ENCODE measurements at places on chromosomes 16 and 17.

- no peak for DNase-seq
Observed at GRCh38 chr16:56424404-56424764, 961 bp downstream of the AMFR start.

DNA sequence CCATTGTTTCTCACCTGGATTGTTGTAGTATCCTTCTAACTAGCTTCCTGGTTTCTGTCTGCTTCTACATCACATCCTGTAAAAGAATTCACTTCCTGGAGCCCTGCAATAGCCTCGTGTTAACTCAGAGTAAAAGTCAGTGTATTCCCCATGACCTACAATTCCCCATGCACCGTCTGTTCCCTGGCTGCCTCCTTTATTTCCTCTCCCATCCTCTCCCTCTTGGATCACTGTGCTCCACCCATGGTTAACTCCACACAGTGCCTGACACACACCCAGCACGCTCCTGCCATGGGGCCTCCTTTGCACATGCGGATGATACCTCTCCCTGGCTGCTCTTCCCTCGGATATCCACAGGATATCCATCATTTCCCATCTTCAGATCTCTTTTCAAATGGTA lies 301.4 kb upstream of the IRX3 start:
- no peak for DNase-seq

GRCh38 chr17:48799069-48799723 lies 17.8 kb downstream of the TTLL6 start:
- DNase-seq: no peak

- no peak for DNase-seq
Observed at GRCh38 chr16:28112908-28113307, 49.4 kb upstream of the GSG1L start.

DNA sequence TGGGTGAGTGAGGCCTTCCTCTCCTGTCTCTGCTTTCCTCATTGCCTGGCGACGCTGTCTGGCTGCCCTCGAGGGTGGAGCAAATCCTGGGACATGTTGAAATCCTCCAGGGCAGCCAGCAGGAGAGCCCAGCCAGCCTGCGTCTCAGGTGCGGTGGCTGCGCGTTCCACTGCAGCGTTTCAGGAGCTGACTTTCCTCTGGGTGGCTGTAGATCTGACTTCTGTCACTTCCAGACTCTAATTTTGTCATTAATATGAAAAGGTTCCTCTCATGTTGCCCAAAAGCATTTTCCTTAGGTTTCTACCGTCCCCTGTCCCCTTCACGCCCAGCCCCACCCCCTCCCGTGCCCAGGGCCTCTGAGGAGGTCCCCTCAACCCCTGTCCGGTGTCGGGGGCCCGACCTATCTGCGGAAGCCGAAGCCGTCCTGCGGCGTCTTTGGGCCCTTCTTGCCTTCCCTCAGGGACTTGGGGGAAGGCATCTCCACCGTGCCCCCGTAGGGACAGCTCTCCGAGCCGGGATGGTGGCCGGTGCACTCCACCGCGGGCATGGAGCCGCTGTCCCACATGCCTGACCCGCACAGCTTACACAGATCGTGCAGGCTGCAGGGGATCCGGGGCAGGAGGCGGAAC lies 95.1 kb downstream of the TBC1D16 start:
- no peak for DNase-seq

DNA sequence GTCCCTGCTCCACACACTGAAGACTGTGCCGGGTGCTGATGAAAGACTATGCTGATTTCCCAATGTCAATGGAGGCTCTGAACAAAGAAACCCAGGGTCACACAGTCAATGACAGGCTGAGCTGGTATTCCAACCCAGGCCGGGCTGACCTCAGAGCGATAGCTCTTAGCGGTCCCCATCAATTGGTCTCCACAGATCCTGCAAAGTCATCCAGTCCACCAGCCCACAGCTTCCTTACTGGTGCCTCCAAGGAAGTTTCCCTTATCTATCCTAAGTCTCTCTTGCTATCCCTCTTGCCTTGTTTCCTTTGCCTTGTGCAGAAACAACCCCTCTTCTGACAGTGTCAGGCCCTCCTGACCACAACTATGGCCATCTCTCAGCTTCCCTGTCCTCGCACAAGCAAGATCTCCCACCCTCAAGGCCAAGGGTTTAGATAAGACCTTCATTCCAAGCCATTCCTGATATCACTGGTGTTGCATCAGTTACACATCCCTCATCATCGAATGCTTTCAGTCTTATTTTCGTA lies 52.7 kb upstream of the KSR1 start:
- DNase-seq: no peak

DNA sequence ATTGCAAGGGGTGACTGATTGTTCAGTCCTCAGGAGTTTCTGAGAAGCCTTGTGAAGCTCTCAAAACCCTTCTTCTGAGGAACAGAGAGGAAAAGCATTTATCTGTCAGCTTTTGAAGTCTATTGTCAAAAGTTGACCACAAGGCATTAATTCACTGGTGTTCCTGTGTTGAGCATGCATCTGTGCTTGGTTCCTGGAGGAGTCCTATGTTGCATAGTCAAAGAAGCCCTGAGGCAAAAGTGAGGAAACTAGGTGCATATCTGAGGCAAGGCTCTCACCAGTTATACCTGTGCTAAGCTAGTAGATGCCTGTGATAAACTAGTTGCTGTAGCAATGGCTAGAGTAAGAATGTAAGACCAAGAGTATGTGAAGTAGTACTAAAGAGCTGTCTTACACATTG lies 1.8 kb upstream of the HEATR6 start:
- no peak for DNase-seq

GRCh38 chr17:57861000-57861789 lies 11.4 kb upstream of the MRPS23 start:
- DNase-seq: peak; percentile 44

GRCh38 chr16:6797223-6797622 lies 535.4 kb upstream of the RBFOX1 start:
- DNase-seq: no peak

DNA sequence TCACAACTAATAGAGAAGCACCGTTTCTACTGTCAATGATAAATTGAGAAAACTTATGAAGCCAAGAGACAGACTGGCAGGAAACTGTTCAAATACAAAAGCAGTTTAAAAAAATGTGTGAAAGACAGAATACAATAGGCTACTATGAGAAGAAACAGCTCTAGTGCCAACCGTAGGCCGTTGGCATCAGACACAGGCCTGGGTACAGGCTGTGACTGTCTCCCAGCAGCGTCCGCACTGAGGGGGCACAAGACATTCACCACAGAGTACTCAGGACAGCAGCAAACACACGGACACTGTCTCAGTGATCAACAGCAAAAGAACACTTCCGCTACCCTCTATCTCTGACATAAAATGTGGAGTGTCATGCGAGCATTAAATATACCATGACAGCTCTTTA lies 7.8 kb upstream of the C1QBP start:
- DNase-seq: no peak

DNA sequence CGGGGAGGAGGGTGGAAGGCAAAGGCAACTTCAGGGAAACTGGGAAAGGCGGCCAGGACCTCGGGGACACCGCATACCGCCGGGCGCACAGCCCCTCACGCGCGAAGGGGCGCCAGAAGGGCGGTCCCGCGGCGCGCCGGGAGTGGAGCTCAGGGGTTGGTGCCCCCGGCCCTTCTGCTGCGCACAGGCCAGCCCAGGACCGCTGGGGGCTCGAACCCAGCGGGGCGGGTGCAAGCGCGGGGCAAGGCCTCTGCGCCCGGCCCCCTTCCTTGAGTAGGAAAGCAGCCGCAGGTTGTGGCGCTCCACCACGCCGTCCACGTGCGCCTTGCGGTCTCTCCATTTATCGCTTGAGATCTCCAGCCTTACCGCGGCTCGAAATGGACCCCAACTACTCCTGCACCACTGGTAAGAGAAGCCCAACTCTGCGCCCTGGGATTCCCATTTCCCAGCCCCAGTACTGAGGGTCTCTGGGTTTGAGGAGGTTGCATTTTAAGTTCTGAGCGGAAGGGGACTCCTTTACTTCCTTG lies 3.0 kb upstream of the MT1A start:
- DNase-seq: no peak

- no peak for DNase-seq
Observed at GRCh38 chr17:67183531-67183930, 61.5 kb downstream of the HELZ start.

DNA sequence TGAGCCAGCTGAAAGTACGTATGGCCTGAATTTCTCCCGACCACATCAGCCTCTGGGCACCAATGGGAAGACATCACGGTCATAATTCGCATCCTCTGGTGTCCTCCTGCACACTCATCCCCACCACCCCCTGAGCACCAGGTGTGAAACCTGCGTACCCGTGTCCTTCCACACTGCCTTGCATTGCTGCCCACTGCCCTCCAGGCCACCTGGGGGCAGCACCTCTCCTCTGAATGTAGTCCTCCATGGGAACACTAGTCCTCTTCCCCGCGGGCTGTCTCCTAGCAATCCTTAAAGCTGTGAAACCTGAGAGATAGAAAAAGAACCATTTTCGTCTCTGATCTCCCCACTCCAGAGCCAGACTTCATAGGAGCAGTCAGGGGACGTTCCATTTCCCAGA lies 125.5 kb downstream of the ZNF18 start:
- no peak for DNase-seq

GRCh38 chr17:42562388-42563142 lies 617 bp downstream of the COASY start:
- DNase-seq: no peak

DNA sequence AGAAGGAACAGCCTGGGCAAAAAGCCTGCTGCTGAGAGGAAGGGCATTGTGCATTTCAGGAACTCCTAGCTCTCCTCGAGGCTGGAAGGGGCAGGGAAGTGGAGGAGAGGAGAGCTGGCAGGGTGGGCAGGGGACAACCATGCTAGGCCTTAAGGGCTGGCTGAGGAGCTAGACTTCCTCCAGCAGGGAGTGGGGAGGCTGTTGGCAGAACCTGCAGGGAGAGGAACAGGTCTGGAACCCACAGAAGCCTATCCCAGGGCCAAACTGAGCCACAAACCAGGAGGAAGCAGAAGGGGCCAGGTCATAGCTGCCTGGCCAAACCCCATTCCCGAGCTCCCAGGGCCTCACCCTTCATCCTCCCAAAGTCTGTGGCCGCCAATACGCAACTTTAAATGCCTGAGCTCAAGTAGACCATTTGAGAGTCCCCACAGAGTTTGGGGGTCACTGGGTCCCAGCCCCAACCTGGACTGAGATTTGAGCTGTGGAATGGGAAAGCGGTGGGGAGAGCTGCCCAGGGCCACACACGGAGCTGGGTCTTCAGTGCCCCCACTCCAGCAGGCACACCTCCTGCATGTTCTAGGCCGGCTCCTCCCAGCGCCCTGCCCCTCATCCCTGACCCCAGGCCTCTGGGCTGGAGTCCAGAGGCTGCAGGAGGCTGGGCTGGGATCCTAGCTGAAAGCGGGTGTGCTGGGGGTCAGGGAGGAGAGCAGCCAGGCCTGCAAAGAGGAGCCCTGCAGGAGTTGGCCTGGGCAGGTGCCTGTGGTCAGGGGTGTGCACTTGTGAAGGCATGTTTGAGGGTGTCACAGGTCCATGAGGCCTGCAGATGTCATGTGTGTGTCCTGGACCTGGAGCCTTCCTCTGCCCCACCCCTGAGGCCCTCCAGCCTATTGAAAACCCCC lies 4.5 kb downstream of the CDH5 start:
- no peak for DNase-seq

GRCh38 chr17:56298846-56299245 lies 145.6 kb downstream of the ANKFN1 start:
- DNase-seq: no peak

DNA sequence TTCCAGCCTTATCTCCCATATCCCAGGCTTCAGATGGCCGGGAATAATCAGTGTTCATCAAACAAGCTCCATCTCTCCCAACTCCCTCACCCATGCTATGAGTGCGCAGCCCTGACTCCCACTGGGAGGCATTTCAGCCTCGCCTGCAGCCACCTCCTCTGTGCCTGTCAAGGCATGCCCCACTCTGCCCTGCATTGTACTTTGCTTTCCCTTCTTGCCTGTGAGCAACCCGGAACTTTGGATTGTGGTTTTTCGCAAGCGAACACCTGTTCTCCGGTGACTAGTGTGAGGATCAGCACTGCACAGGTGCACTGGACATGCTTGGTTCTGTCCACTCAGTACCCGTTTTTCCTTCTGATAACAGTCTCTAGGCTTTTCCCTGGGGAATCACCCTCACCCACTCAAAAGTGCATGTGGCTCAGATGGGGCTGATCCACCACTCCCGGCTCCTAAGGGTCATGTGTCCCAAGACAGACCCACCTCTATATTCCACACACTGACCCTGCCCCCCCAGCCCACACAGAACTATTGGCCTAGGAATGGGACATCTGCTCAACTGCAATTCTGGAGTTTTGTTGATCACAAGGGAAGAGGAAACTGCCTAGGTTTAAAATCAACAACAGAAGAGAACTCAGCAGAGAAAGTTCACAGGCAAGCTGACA lies 9.1 kb downstream of the CHST6 start:
- no peak for DNase-seq

GRCh38 chr17:41186872-41187271 lies 2.2 kb upstream of the KRTAP4-1 start:
- DNase-seq: no peak

DNA sequence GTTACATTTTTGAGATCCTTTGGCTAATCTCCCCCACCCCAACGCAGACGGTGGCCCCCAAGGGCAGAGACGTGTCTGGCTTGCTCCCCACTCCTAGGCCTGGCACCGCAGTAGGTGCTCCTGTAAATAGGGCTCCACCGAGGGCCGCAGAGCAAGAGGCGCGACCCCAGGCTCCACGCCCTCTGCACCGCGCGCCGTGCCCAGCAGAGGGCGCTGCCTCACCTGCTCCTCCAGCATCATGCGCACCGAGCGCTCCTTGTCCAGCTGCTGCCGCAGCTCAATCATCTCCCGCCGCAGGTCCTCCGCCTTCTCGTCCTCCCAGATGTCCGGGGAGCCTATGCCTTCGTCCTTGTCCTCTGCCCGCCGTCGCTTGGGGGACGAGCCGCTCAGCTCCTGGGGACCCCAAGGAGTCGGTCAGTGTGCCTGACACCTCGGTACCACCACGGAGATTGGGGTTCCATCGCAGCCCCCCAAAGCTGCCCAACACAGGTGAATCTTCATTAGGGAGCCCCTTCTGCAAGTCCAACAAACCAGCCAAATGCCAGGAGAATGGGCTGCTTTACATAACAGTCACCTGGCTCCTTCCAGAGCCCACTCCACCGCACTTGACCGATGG lies 11.2 kb downstream of the TFAP4 start:
- peak; percentile 21 for DNase-seq

DNA sequence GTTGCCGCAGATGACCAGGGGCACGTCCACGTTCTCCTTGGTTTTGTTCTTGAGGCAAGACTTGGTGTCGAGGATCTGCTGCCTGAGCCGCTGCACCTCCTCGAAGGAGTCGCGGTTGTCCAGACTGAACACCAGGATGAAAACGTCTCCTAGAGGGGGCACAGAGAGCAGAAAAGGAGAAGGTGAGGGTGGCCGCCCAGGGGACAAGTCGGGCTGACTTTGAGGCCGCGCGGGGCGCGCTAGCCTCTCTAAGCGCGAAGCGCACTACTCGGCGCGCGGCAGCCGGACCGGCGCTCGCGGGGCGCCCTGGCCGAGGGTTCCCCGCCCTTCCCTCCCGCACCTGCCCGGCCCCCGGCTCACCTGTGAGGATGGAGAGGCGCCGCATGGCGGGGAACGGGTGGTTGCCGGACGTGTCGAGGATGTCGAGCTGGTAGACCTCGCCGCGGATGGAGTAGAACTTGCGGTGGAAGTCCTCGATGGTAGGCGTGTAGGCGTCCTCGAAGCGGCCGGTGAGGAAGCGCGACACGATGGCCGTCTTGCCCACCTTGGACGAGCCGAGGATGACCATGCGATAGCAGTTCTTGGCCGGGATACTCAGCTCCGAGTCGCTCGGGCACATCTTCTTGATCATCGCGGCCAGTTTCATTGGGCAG lies 533 bp downstream of the RASD1 start:
- DNase-seq: peak; percentile 24

Measured in CD4-positive, alpha-beta T cell treated with Interleukin-12 subunit alpha and Interleukin-12 subunit beta, for 1 hour (primary cell).